ENCODE measurements at places on chromosomes 3 and 15.

DNA sequence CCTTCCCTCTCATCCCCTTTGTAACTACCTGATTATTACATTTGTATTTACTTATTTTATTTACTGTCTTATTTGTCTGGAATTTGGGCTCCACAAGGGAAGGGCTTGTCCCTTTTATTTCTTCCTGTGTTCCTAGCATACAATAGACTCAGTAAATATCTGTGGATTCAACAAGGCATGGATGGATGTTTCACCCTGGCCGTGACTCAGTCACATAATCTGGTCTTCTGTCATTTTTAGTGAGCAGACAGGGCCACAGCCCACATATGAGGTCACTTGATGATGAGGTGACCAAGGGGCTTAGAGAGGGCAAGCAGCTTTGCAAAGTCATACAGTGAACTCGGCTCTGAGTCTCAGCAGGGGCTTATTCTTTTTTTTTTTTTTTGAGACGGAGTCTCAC lies 7.8 kb upstream of the DAG1 start:
- no peak for DNase-seq

- no peak for DNase-seq
Observed at GRCh38 chr15:61099020-61099810, 129.9 kb downstream of the RORA start.

DNA sequence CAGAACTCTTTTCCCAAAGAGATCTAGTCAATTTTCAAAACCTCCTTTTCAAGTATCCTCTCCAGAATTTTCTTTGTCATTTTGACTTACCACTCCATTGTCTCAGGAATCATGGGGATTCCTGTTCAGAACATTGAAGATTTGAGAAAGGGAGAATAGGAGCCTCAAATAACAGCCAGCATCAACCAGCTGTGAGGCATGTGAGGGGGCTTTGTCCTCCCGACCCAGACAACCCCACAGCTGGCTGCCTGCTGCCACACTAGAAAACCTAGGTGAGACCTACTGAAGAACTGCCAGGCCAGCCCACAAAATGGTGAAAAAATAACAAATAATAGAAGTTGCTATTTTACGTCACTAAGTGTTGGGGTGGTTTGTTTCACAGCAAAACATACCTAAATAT lies 5.9 kb upstream of the ARHGEF26 start:
- DNase-seq: no peak

GRCh38 chr3:47856669-47857068 lies 53.7 kb downstream of the DHX30 start:
- no peak for DNase-seq

GRCh38 chr3:25849091-25849490 lies 59.2 kb downstream of the OXSM start:
- DNase-seq: no peak

GRCh38 chr15:64528871-64529270 lies 68.5 kb downstream of the ZNF609 start:
- DNase-seq: no peak

GRCh38 chr3:174191380-174191779 lies 667.8 kb upstream of the NAALADL2 start:
- DNase-seq: no peak

- DNase-seq: no peak
Observed at GRCh38 chr3:13598926-13599886, 50.3 kb downstream of the FBLN2 start.

DNA sequence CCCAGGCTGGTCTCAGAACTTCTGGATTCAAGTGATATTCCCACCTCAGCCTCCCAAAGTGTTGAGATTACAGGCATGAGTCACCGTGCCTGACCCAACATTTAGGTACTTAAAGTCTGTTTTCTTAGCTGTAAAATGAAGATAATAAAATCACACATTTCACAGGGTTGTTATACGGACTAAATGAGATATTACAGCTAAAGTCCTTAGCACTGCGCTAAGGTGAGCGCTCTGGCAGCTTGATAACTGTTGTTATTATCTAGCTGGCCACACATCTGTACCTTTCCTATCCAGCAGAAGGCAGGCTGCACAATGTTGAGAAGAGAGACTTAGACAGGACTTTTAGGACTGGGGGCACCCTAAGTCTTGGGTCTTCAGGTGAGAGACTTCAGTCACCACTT lies 2.7 kb upstream of the LIPH start:
- no peak for DNase-seq

DNA sequence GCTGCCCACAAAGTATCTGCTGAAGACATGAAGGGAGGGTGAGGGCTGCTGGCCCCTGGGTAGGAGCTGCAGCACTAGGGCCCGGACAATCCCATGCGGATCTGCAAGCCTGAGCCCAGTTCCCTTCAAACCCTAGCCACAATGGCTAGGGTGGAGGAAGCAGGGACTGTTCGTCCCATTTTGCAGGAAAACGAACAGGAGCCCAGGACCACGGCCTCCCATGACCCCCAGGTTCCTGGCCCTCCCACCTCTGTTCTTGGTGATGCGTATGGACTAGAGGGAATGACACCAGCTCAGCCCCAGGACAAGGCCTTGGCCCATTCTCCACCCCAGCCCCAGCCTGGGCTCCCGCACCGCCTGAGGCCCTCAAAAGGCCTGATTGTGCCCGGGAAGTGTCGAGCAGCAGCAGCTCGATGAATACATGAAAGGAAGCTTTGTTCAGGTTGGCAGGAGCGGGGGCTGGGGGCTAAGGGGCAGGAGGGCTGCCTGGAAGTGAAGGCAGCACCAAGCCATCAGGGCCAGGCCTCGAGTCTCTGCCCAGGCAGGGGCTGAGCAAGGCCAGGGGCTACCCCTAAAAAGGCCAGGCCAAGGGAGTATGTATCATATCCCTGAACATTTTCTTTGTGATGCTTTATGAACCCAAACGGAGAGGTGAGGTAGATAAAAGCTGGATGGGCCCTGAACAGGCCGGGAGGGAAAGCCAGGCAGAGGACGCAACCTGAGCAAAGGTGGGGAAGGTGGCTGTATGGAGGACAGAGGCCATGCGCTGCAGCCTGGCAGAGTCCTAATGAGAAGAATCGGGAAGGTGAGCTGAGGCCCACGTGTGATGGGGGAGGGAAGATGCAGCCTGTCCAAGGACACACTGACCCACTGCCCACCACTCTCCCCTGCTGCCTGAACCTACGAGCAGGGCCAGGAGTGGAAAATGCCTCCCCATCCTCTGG lies 12.2 kb downstream of the SEMA7A start:
- no peak for DNase-seq

GRCh38 chr15:41850482-41851166 lies 12.0 kb downstream of the PLA2G4B start:
- no peak for DNase-seq

DNA sequence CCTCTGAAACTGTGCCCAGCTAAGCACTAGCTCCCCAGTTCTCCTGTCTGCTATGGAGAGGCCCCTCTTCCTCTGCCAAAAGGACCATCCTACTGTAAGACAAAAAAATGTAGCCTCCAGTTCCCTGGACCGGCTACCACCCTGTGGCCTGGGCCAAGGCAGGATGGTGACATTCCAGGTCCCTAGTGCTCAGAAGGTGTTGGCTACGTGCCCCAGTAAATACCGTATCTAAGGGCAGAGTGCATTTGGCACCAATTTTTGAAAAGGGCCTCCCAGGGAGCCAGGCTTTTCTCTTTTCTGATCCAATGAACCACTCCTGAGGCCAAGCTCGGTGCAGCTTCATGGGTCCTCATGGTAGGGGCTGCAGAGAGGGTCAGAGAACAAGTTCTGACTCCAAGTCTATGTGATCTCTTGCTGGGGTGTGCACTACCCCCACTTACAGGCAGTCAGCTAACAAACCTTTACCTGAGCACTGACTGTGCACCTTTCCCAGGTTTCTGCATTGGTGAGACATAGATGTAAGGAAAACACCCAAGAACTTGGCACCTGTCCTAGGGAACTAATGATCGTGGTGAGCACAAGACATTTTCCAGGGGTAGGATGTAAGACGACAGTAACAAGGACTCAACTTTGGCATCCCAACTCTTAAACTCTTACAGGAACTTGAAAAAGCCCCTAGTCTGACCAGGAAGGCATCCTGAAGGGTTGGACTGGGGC lies 32.6 kb downstream of the TLE3 start:
- no peak for DNase-seq

GRCh38 chr3:99753268-99753975 lies 64.2 kb upstream of the CMSS1 start:
- no peak for DNase-seq

GRCh38 chr3:183434992-183435391 lies 6.6 kb upstream of the MCF2L2 start:
- DNase-seq: no peak

GRCh38 chr15:64850778-64851502 lies 9.2 kb downstream of the PLEKHO2 start:
- DNase-seq: no peak
